ENCODE measurements at places on chromosomes 6 and 20. TPM values are rescaled to one million over a fixed set of nuclear protein-coding genes. Genes with fewer than 3 reads are reported as not detected.

- H3K4me3 ChIP-seq = no peak overlapping the region
- H3K27me3 ChIP-seq = no peaks in the 10 kb centered on the region
- no peaks in the 10 kb centered on the region for H3K36me3 ChIP-seq
- no peak overlapping the region for H3K27ac ChIP-seq
- H3K4me1 ChIP-seq = peaks cover 13% of the 10 kb centered on the region
Measured at GRCh38 chr6:90466154-90466940, 120.5 kb downstream of the MAP3K7 start.

GRCh38 chr6:45877970-45878590 is 137.6 kb downstream of the CLIC5 start:
- no peak for DNase-seq
- H3K4me1 ChIP-seq = peaks cover 8% of the 10 kb centered on the region
- H3K4me3 ChIP-seq = no peak overlapping the region
- H3K27ac ChIP-seq = no peak overlapping the region

DNA sequence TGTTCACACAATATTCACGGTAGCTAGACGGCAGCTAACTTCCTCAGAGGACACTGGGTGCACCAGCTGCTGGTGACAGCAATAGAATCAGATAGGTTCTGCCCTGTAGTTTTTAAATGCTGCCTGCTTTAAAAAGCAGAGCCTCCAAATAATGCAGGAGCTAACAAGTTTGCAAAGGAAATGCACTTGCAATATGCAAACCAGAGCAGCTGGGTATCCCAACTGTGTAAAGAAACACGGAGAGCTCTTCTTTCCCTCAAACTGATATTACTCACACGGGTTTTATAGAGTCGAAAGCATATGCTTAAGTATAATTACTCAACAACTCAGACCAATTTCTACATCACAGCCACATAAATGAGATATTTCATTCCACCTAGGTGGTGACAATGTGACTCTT is 432.7 kb downstream of the TFAP2A start:
- no peaks in the 10 kb centered on the region for H3K4me1 ChIP-seq
- no peak for DNase-seq
- no peaks in the 10 kb centered on the region for H3K27me3 ChIP-seq
- no peak overlapping the region for H3K27ac ChIP-seq
- H3K4me3 ChIP-seq = no peak overlapping the region

DNA sequence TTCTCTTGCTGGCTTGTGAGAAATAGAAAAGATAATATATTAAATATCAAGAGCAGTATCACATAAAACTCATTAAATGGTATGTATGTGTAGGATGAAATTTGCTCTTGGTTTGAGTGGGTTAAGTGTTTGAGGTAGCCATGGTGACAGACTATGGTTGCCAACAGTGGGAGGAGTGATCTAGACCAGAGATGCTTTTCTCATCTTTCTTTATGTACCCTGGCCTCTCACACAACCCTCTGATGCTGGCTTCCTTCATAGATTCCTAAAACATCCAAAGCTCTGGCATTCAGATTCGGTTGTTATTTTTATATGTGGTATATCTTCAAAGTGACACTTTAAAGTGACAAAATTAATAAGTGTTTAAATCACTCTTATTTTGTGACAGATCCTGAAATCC is 9.0 kb upstream of the MLIP start:
- no peak overlapping the region for H3K27ac ChIP-seq
- no peak overlapping the region for H3K4me3 ChIP-seq

DNA sequence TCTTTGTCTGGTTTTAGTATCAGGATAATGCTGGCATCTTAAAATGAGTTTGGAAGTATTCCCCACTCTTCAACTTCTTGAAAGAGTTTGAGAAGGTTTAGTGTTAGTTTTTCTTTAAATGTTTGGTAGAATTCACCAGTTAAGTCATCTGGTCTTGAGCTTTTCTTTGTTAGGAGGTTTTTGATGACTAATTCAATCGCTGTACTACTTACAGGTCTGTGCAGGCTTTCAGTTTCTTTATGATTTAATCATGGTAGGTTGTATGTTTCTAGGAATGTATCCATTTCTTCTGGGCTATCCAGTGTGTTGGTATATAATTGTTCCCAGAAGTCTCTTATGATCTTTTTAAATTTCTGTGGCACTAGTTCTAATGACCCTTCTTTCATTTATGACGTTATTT is 215.5 kb downstream of the LRFN2 start:
- H3K4me3 ChIP-seq = no peak overlapping the region
- no peak for DNase-seq
- no peaks in the 10 kb centered on the region for H3K36me3 ChIP-seq

DNA sequence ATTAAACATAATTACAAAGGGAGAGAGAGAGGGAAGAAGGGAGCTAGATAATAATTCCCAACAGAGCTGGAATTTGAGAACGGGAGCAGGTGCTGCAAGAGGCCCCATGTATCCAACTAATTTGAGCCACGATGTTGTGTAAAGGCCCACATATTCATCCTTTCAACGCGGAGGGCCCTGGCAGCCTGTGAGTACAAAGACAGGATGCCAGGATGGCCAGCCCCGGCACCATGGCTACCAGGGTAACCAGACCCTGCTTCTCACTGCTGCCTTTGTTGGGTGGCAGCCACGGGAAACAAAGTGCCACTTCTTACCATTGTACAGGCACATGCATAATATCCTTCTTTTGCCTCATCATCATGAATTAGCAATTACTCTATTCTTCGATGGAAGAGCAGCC is 492.0 kb upstream of the NRSN1 start:
- no peaks in the 10 kb centered on the region for H3K4me1 ChIP-seq
- H3K36me3 ChIP-seq = no peaks in the 10 kb centered on the region
- H3K27ac ChIP-seq = no peak overlapping the region
- no peaks in the 10 kb centered on the region for H3K27me3 ChIP-seq
- DNase-seq = no peak

GRCh38 chr6:165186041-165186440 is 123.4 kb downstream of the C6orf118 start:
- DNase-seq = no peak
- H3K36me3 ChIP-seq = no peaks in the 10 kb centered on the region
- H3K4me3 ChIP-seq = no peak overlapping the region
- H3K4me1 ChIP-seq = no peaks in the 10 kb centered on the region
- H3K27ac ChIP-seq = no peak overlapping the region

GRCh38 chr20:56932575-56933330 is 303.6 kb downstream of the TFAP2C start:
- H3K4me1 ChIP-seq = no peaks in the 10 kb centered on the region
- H3K36me3 ChIP-seq = no peaks in the 10 kb centered on the region
- H3K4me3 ChIP-seq = no peak overlapping the region

Gene CLDN20
- total RNA-seq = not detected

Gene RUNX2
- total RNA-seq = 3.7 TPM

Gene NT5E
- 18.0 TPM for total RNA-seq

Gene CYP24A1
- total RNA-seq = 0.21 TPM
